Activated CD4-positive, alpha-beta memory T cell treated with anti-CD3 and anti-CD28 coated beads, Interleukin-2, amount 10 ng/mL, durations not matched to agents 7 days and 5 days (primary cell): ENCODE measurements at places on chromosomes 2 and 18.

GRCh38 chr2:64312622-64313397 lies 141.2 kb upstream of the LGALSL start:
- peaks cover 14% of the 10 kb centered on the region for H3K27me3 ChIP-seq
- no peak overlapping the region for H3K4me3 ChIP-seq
- H3K27ac ChIP-seq, result no peak overlapping the region
- no peak for DNase-seq
- no peaks in the 10 kb centered on the region for H3K4me1 ChIP-seq
- H3K36me3 ChIP-seq, result no peaks in the 10 kb centered on the region

GRCh38 chr2:236633775-236634560 lies 64.3 kb downstream of the ACKR3 start:
- H3K27ac ChIP-seq, result no peak overlapping the region
- peaks cover 4% of the 10 kb centered on the region for H3K27me3 ChIP-seq
- no peak overlapping the region for H3K4me3 ChIP-seq
- no peaks in the 10 kb centered on the region for H3K36me3 ChIP-seq
- DNase-seq, result no peak

DNA sequence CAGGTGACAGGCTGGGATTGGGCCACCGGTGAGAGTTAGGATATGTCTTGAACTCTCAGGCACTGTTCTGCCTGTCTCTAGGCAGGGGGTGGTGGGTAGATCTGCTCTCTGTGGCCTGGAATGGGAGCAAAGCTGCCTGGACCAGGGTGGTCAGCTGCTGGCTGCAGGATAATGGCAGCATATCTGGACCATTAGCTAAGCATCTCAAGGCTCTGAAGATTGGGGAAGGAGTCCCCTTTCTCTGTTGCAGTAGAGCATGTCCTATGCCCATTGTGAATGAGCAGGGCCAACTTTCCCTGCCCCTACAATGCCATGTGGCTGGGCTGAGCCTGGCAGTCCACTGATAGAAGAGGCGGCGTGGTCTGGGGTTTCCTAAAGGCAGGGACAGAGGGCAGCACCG lies 34.6 kb downstream of the LOXHD1 start:
- H3K27ac ChIP-seq, result no peak overlapping the region
- H3K27me3 ChIP-seq, result peaks cover 8% of the 10 kb centered on the region
- no peak for DNase-seq
- no peaks in the 10 kb centered on the region for H3K36me3 ChIP-seq
- H3K4me3 ChIP-seq, result no peak overlapping the region

- peak; percentile 30 for DNase-seq
- no peak overlapping the region for H3K4me3 ChIP-seq
- peaks cover 10% of the 10 kb centered on the region for H3K27me3 ChIP-seq
- peaks cover 4% of the 10 kb centered on the region for H3K36me3 ChIP-seq
- H3K27ac ChIP-seq, result peak overlapping the region; percentile 52
- peaks cover 26% of the 10 kb centered on the region for H3K4me1 ChIP-seq
Observed at GRCh38 chr2:85933753-85934594, 45.2 kb upstream of the ST3GAL5 start.

DNA sequence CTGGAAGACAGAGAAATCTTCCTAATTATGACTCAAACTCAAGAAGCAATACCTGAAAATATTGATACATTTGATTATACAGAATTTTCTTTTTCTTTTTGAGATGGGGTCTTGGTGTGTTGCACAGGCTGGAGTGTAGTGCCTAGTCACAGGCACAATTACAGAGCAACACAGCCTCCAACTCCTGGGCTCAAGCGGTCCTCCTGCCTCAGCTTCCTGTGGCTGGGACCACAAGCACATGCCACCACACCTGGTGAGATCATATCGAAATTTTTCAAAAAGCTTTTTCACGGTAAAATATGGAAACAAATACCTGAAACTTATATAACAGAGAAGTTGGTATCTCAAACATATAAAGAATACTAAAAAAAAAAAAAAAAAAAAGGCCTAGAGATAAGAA lies 27.9 kb downstream of the TGFBRAP1 start:
- H3K36me3 ChIP-seq, result peaks cover 25% of the 10 kb centered on the region
- H3K4me1 ChIP-seq, result peaks cover 24% of the 10 kb centered on the region
- DNase-seq, result peak; percentile 42
- H3K27me3 ChIP-seq, result no peaks in the 10 kb centered on the region
